ENCODE measurements at places on chromosomes 12 and 14. TPM values are rescaled to one million over a fixed set of nuclear protein-coding genes. Genes with fewer than 3 reads are reported as not detected.

GRCh38 chr12:5773550-5773949, 171.5 kb downstream of the ANO2 start:
- DNase-seq = no peak

Gene TTC5
- 18.5 TPM for total RNA-seq

- no peak for DNase-seq
Observed at GRCh38 chr12:106106061-106106566, 32.6 kb downstream of the NUAK1 start.

DNA sequence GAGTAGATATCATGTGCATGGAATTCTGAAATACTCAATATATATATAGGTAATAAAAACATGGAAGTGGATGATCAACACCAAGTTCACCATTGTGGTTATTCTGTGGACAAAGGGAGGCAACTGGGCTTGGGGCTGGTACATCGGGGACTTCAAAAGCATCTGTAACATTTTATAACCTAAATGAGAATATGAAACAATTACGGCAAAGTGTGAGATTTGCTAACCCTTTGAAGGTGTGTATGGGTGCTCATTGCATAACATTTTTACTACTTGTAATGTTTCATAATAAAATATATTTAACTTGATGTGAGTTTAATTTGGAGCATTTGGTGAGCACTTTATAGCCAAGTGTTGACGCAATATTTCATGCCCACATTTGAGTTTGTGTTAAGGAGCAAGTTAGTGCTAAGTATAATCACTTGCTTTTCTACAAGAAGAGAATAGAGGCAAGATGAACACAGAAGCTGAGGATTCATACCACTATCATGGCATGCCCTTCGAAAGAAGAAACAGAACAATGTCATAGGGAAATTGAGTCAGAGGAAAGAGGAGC, 109.3 kb downstream of the NTN4 start:
- DNase-seq = no peak

GRCh38 chr14:25090716-25091454, 40.9 kb upstream of the STXBP6 start:
- DNase-seq = no peak

GRCh38 chr14:92430686-92431085, 82.9 kb upstream of the RIN3 start:
- DNase-seq = no peak

Gene SYNDIG1L
- not detected for total RNA-seq

DNA sequence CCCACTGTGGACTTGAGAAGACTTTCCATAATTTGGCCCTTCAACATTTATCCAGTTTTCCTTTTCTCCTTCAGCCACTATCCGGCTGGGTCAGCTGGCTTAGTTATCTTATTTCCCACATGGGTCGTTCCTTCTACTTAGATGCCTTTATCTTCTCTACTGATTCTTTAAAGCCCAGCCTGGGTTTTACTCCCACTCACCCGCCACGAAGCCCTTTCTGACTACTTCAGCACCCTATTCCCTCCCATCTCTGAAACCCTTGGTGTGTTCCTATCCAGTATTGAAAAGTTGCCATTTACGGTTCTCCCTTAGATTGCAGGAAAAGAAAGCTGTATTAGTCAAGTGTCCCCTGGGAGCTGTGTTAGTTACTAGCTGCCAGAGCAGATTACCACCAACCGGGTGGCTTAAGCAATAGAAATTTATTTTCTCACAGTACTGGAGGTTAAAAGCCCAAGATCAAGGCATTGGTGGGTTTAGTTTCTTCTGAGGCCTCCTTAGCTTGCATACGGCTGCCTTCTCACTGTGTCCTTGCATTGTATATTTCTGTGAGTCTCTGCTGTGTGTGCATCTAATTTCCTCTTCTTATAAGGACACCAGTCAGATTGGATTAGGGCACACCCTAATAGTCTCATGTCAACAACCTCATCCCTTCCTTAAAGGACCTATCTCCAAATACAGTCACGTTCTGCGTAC, 105.5 kb downstream of the GPATCH2L start:
- no peak for DNase-seq

Gene SIRT4
- 2.0 TPM for total RNA-seq

- no peak for DNase-seq
Observed at GRCh38 chr14:37668646-37669045, 73.2 kb downstream of the TTC6 start.

Gene MAGOHB
- 61.1 TPM for total RNA-seq

GRCh38 chr12:29187756-29188155, 38.7 kb downstream of the FAR2 start:
- no peak for DNase-seq

Gene TIGAR
- 12.8 TPM for total RNA-seq

DNA sequence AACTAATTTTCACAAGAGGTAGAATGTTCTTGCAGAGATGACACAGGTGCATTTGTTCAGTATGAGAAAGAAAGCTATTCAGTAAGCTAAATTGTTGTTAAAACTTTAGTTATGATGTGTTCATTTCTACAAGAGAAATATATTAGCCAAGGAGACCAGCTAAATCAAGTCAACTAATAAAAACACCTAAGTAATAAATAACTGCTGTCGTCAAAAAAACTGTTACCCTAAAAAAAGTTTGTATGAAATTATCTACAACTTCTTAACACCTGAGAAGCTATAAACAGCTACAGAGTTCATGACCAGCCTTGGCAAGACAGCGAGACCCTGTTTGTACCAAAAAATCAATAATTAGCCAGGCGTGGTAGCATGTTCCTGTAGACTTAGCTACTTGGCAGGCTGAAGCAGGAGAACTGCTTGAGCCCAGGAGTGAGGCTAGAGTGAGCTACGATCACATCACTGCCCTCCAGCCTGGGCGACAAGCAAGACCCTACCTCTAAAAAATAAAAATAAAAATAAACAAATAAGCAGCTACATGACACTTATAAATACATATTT, 67.6 kb upstream of the AP4S1 start:
- DNase-seq = no peak

Gene ADGRD1
- total RNA-seq = not detected

DNA sequence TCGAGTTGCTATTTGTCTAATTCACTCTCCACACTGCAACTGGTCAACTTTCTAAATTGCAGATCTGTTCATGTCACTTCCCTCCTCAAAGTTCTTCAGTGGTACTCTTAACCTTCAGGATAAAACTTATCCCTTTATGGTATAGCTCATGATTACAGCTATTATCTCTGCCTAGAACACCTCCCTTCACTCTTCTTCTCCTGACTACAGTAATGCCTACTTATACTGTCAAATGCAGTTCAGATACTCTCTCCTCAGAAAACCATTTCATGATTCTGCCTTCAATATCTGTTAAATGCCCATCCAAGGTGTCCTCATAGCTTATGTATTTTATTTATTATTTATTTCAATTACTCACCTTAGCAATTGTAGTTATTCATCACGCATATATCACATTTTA, 85.5 kb downstream of the FAR2 start:
- no peak for DNase-seq

Gene FOXG1
- total RNA-seq = not detected

DNA sequence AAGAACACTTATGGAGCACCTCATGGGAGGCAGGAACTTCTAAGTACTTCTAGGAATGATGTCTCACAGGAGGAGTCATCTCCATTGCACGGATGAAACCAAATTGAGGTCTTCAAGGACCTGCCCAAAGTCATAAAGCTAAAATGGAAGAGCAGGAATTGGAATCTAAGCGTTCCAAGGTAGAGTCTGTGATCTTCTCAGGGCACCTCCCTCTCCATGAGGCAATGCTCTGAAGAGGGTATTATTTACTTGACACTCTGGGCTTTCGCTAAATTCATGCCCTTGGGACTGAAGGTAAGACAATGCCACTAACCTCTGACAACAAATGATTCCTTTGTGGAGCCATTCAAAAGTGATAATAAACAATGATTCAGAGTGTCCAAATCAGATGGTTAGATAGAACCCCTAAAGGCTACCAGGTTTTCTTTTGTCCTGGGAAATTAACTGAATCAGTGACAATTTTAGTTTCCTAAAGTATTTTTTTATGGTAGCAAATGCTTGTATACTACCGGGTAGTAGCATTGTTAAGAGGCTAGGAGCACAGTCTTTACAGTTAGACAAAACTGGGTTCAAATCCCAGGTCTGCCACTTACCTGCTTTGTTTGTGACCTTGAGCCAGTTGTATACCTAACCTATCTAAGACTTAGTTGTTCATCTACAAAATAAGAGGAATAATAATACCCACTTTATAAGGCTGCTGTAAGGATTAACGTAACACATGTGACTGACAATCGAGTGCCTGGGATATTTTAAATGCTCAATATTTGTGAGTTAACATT, 12.3 kb downstream of the HMGA2 start:
- DNase-seq = no peak

Gene TAS2R46
- 0.27 TPM for total RNA-seq

DNA sequence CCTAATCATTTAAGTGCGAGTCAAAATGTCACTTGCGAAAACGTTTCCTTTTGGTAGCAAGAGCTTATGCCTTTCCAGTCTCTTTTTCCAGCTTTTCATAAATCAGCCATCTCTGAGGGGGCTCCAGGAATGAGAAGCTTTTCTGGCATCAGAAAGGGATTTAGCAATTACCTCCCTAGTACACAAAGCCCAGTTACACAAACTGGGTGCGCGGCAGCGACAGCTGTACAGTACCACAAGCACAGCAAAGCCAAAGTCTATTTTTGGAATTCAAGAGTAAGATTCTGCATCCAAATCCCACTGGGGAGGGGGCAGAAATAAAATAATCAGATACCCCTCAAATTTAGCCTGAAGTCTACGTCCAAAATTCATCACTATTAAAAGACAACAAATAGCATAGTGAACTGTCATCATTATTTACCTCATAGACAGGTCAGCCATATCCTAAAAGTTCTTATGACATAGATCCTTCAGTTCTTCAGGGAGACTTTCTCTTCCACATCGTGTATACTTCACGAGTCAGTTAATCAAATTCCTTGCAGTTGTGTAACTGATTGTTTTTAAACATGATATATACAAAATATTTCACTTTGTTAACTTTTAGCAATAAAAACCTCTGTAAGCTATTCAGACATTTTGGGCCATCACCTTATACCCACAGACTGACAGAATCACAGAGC, 150.8 kb downstream of the TTC7B start:
- no peak for DNase-seq
